ENCODE measurements at places on chromosomes 3 and 15.
A peak's percentile ranks its signal among the peaks of the same experiment; 100 is the strongest.

- DNase-seq: no peak
Observed at GRCh38 chr15:57388464-57388863, 12.2 kb downstream of the CGNL1 start.

- no peak for DNase-seq
Observed at GRCh38 chr3:128591738-128592426, 58.7 kb downstream of the RPN1 start.

DNA sequence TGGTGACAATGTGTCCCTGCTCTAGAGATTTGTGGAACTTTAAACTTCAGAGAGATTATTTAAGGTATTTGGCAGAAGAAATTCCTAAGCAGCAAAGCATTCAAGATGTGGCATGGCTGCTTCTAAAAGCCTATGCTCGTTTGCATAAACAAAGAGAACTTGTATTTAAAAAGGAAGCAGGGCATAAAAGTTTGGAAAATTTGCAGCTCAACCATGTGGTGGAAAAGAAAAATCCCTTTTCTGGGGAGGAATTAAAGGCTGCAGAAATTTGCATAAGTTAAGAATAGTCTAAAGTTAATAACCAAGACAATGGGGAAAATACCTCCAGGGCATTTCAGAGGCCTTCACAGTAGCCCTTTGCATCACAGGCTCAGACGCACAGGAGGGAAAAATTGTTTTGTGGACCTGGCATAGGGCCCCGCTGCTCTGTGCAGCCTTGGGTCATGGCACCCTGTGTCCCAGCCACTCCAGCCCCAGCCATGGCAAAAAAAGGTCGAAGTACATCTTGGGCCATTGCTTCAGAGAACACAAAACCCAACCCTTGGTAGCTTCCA, 1109.1 kb downstream of the OTOL1 start:
- no peak for DNase-seq

DNA sequence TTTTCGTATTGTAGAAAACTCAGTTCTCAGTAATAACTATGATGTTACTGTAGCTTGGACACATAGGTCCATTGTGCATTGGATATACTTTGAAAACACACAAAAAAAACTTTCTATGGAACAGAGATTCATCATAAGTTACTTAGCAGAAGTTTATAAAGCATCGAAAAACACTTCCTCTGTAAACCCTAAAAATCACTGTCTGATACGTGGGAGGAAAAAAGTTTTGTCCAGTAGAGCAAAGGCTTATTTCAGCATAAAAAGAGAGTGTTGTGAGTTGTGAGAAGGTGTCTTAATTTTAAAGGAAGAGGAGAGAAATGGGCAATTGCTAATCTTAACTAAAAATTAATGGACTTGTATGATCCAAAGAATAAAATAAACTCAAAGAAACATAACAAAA, 64.8 kb downstream of the OSTN start:
- no peak for DNase-seq

- no peak for DNase-seq
Observed at GRCh38 chr3:65733459-65733858, 305.3 kb downstream of the MAGI1 start.

- DNase-seq: no peak
Observed at GRCh38 chr15:57591822-57592367, at the start of gene MYZAP. MYZAP (plus strand) TSS chr15:57591904; CDS start chr15:57592035, 131 bp downstream.

GRCh38 chr3:152511904-152512303, 243.2 kb downstream of the MBNL1 start:
- DNase-seq: no peak

GRCh38 chr15:90266061-90266431, 574 bp downstream of the NGRN start:
- DNase-seq: peak; percentile 38

GRCh38 chr15:79091204-79091867, 756 bp upstream of the RASGRF1 start:
- peak; percentile 69 for DNase-seq

GRCh38 chr3:123793425-123793824, 90.7 kb downstream of the MYLK start:
- no peak for DNase-seq

DNA sequence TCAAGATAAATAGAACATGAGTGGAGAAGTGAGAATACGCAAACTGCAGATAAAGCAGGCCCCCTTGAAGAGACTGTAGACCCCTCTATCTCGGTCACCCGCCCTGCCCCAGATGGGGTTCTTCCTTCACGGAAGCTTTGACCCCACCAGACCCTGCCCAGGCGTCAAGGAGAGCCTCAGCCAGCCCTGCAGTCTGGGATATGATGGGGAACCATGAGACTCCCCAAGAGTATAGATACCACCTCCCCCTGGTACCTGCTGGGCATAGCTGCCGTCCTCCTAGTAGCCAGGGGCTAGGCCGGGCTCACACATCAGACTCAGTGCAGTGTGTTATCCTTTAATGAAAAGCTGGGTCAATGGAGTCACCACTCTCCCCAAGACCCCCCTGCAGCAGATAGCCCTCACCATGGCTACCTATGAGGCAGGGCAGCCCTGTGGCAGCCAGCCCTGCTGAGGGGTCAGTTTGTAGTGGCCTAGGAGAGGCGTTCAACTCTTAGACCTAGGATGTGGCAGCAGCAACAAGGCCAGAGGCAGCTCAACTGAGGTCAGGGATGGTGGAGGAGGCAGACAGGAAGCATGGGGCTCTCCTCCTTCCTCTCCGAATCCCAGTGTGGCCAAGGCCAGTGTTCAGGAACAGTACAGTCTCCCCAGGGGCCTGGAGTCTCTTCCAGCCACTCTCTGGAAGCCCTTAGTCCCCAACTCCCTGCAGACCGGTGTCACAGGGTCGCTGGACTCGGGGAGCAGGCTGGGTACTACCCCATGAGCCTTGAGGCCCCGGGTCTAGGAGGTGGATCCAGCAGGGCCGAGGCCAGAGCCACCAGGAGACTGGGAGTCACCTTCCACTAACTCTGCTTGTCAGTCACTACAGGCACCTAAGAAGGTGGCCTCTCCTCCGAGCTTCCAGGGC, 26.1 kb downstream of the PLXNB1 start:
- no peak for DNase-seq

DNA sequence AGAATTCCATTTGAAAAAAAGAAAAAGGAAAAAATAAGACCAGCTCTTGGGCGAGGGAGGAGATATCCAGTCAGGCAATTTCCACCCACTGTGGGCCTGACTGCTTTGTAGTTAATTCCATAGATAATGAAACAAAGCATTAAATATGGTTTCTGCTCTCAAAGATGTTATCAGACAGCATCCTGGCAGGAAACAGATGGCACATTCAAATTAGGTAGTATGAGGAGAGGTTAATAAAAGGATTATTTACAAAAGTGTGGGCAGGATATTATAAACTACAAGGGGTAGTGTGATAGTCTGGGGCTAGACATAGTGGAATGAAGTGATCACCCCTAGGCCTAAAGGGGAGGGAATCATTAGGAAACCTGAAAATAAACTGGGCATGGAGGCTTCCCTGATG, 193.2 kb downstream of the CLSTN2 start:
- no peak for DNase-seq
